PC-9 (cell line): ENCODE measurements at places on chromosomes 6 and 20.

DNA sequence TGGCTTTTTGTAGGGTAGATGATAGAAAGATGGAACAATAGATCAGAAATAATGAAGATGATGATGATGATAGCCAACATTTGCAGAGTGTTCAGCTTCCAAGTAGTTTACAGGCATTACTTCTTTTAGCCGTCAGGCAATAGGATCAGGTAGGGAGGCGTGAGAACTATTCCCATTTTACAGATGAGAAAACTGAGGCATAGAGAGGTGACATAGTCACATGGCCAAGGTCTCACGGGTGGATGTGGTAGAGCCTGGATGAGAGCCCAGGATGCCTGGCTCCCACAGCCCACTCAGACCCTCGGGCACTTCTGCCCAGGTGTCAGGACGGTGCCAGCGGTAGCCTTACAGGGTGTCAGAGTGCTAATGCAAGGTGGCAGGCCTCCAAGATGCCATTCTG is 26.0 kb upstream of the TM9SF4 start:
- DNase-seq: no peak

GRCh38 chr20:37282556-37282955 is 6.9 kb upstream of the MANBAL start:
- DNase-seq: no peak

DNA sequence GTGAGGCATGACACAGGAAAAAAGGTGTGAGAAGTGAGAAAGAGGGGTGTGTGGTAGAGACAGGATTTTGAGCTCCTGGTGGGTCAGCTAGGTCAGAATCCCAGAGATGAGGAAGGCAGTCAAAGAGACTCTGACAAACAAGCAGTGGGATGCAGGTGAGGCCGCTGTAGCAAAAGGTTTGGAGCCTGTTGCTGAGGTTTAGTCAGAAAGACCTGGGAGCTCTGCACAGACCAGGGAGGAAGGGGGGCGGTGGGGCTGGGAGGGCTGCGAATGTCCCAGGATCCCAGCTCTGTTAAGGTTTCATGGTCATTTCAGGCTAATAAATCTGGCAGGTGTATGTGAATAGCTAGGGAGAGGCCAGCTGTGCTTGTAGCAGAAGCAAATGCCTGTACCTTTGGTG is 373.9 kb upstream of the SYNCRIP start:
- no peak for DNase-seq

DNA sequence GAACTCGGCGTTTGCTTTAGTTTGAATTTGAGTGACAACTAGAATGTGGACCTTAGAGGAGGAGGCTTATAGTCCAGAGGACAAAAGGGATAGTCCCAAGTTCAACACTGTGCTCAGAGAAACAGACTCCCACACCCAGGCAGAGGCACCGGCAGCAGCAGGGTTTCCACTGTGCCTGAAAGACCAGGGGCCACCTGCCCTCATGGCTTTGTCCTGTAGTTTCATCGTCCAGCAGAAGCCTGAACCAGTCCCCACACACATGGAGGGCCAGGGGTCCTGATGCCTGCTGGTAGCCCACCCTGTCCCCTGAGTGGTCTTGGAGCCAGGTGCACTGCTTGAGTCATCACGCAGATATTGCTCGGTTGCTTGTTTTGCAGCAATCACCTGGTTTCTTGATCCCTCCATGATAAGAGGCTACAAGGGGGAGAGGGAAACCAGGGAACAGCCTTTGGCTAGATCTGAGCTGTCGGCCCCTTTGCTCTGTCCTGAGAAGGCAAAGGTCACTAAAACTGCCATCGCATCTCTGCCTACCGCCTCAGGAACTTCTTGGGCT is 7.2 kb upstream of the ACSS1 start:
- no peak for DNase-seq

GRCh38 chr6:70309243-70309642 is 6.4 kb upstream of the COL9A1 start:
- no peak for DNase-seq

- no peak for DNase-seq
Observed at GRCh38 chr6:163457637-163458561, 43.4 kb downstream of the QKI start.

- no peak for DNase-seq
Observed at GRCh38 chr6:19369785-19370184, 467.4 kb upstream of the ID4 start.

GRCh38 chr6:13407709-13408695 is 79.4 kb downstream of the GFOD1 start:
- peak; percentile 81 for DNase-seq

- DNase-seq: no peak
Observed at GRCh38 chr6:128046033-128046432, 145.2 kb upstream of the THEMIS start.

GRCh38 chr6:83867527-83868161 is 8.2 kb downstream of the CYB5R4 start:
- DNase-seq: peak; percentile 24

DNA sequence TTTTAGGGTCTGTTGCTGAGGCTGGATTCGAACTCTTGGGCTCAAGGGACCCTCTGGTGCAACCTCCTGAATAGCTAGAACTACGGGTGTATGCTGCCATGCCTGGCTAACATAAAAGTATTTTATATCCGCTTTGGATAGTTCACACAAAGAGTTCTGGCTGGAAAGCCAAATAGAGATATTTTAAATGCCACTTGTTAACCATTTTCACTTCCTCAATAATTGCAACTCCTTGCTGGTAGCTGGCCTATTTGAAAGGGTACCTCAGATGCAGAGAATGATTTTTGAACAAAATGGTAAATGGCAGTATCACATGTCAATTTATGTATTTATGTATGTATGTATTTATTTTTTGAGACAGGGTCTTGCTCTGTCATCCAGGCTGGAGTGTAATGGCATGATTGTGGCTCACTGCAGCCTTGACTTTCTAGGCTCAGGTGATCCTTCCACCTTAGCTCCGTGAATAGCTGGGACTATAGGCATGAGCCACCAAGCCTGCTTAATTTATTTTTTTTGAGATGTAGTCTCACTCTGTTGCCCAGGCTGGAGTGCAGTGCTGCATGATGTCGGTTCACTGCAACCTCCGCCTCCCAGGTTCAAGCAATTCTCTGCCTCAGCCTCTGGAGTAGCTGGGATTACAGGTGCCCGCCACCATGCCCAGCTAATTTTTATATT is 12.9 kb upstream of the JARID2 start:
- DNase-seq: no peak

DNA sequence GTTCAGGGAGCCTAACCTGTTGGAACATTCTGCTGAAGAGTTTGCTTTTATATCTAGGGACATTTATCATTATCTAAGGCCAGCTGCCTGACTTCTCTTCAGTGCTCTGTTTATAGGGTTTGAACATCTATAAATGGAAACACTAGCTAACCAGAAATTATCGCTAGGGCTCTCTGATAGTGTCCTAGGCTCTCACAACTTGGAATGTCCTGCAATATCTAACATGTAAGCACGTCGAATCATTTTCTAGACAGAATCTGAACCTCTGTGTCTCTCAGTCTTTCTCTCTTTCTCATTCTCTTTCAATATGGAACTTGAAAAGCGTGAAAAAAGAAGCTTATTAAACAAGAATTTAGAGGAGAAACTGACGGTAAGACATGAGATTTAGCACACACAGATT is 92.5 kb upstream of the MLIP start:
- DNase-seq: no peak

DNA sequence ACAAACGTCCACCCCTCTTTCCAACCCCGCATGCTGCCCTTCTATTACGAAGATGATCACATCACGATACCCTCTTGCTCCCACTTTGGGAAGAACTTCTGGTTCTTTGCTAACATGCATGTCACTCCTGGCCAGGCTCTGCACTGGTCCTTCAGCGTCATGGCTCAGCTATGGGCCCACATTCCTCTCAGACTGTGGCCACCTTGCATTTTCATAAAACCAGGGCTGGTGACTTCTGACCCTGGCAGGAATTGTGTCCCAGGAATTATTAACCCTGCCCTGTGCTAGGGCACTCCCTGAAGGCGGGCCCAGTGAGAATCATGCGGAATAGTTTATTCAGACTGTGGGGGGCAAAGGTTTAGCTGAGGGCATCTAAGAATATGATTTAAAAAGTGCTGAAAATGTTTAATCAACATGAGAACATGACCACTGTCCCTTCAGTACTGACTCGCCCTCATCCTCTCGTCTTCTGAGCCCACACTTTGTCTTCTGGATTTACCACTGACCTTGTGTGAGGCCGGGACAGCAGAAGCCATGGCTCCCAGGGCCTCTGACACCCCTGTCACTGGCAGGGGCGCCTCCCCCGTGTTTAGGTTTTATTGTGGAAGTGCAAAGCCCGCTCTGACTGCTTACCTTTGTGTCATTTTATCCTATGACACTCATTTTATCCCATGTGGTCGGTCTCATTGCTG is 38.1 kb upstream of the THBS2 start:
- no peak for DNase-seq

DNA sequence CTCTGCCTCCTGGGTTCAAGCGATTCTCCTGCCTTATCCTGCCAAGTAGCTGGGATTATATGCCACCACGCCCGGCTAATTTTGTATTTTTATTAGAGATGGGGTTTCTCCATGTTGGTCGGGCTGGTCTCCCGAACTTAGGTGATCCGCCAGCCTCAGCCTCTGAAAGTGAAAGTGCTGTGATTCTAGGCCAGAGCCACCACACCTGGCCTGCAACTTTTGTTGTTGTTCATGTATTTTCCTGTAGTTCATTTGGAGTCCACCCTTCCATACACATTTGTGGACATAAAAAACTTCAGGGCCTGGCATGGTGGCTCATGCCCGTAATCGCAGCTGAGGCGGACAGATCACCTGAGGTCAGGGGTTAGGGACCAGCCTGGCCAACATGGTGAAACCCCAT is 14.5 kb downstream of the HSPA1B start:
- no peak for DNase-seq

- no peak for DNase-seq
Observed at GRCh38 chr6:36563237-36563927, 16.1 kb upstream of the STK38 start.

DNA sequence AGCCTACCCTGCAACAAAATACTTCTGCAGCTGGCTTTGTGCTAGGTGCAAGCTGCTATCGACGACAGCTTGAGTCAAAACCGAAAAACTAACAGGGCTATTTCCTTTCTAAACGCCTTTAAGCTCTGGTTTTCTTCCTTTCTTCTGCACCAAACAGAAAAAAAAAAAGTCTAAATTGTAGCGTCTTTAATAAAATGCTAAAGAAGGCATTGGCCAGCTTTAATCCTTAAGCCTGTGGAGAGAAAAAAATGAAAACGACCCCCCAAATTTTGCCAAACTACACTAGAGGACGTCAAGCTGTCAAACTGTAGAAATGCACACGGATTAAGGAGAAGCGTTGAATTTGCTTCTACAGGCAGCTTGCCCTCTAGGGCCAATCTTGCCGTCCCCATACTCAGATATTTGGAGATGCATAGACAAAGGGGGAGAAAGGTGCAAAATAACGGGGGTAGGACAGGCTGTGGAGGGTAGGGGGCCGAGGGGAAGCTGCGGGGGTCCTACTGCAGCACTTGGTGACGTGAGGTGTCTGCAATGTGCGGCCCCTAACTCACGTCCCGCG is 1.4 kb upstream of the NRN1 start:
- DNase-seq: no peak

- DNase-seq: no peak
Observed at GRCh38 chr20:42155586-42155985, 537.4 kb upstream of the CHD6 start.

DNA sequence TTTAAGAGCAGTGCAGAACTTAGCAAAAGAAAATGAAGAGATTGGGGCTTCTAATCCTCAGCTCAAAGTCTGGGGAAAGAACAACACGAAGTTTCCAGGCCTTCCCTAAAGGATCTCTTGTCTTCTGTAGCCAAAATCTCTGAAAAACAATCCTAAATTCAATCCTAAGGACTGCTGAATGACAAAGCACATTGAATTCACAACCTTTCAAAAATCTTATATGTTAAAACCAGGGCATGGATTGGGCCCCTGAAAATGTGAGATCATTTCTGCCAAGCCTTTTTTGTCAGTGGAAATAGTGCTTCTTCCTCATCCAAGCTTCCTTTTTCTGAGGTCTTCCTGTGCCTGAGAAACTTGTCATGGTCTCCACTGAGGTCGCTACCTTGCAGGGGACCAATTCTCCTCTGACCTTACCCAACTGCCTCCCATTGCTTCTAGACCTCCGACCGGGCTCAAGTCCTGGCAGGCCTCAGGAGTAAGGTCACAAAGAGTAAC is 126.2 kb upstream of the ARID1B start:
- DNase-seq: no peak

GRCh38 chr6:85975957-85976356 is 333.3 kb upstream of the SYNCRIP start:
- no peak for DNase-seq

- DNase-seq: no peak
Observed at GRCh38 chr6:11911538-11911937, 100.6 kb upstream of the HIVEP1 start.

DNA sequence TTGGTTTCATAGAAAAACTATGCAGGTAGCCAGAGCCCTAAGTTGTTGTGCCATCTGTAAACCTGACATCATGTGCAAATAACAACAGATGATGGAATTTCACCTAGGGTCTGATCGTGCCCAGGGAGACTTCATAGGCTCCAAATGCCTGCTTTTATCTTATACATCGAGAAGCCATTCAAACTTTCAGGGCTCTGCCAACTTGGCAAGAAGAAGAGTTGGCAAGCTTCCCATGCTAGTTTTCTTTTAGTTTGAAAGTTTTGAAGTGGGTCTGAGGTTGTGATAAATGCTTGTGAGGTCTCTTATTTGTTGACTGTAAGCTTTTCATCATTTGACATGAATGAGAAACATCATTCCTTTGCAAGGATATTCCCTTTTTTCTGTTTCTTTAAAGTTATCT is 175.4 kb upstream of the FLRT3 start:
- DNase-seq: no peak

GRCh38 chr20:46215913-46216707 is 92.2 kb downstream of the CDH22 start:
- DNase-seq: peak; percentile 85

- peak; percentile 91 for DNase-seq
Observed at GRCh38 chr20:49591217-49591865, 23.4 kb upstream of the PTGIS start.

DNA sequence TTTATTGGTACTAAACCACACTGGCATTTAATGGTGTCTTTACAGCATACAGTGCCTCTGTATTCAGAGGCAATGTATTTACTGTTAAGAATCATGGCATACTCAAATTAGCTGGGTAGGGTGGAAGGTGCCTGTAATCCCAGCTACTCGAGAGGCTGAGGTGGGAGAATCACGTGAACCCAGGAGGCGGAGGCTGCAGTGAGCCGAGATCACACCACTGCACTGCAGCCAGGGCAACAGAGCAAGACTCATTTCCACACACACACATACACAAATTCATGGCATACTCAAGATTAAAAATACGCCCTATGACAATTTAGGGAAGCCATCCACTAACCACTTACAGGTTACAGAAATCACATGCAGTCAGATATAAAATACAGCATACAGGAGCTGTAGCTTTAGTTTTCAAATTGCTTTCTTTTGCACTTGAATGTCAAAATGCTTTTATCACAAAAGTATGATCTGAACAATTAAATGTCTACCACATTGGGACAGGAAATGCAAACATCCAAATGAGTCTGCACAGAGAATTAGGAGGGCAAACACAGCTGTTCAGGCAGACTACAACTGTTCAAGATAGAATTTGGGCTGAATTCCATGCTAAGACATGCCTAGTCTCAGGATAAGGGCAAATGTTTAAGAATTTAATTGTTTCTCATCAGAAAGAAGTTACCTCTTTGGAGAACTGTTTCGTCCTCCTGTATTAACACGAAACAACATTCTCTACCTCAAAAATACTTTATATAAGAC is 36.4 kb downstream of the CSNK2A1 start:
- DNase-seq: no peak

GRCh38 chr20:12700701-12701100 is 308.1 kb upstream of the SPTLC3 start:
- no peak for DNase-seq
